ENCODE measurements at places on chromosomes 7 and 10.

- no peak for DNase-seq
Observed at GRCh38 chr7:50774319-50774718, 8.4 kb downstream of the GRB10 start.

DNA sequence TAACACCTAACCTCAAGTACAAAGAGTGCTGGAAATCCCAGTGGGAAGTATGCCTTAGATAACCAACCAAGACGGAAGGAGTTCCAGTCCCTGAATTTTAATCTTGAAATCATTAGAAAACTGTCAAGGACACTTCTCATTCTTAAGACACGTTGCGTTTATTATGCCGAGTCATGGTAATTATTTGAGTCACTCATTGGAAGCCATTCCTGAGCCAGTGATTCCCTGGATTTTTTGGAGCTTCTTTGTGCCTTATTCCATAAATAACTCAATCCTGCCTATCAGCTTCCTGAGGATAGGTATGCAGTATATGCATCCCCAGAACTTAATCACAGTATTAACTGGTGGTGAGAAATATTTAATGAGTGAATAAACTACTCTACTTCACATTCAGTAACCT lies 77.4 kb downstream of the PPP1R17 start:
- no peak for DNase-seq

DNA sequence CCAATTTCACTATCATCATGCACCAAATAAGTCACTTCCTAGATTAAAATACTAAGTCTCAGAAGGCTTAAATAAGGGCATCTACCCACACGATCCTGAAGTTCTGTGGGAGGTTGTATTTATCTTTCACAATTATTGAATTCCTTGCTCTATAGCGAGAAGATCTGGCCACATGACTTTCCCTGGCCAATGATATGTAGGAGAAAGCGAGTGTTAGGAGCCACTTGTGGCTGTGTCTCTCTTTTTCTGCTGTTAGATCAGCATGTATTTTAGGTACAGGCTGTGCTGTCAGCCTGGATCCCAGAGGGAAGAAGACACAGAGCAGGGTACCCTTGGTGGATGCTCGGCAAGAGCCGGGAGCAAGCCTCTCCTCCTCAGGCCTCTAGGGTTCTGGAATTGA lies 131.3 kb upstream of the DPP6 start:
- no peak for DNase-seq

- DNase-seq = no peak
Observed at GRCh38 chr7:129210256-129210988, 14.4 kb upstream of the AHCYL2 start.

- no peak for DNase-seq
Observed at GRCh38 chr7:27900006-27900405, 160.0 kb downstream of the TAX1BP1 start.

DNA sequence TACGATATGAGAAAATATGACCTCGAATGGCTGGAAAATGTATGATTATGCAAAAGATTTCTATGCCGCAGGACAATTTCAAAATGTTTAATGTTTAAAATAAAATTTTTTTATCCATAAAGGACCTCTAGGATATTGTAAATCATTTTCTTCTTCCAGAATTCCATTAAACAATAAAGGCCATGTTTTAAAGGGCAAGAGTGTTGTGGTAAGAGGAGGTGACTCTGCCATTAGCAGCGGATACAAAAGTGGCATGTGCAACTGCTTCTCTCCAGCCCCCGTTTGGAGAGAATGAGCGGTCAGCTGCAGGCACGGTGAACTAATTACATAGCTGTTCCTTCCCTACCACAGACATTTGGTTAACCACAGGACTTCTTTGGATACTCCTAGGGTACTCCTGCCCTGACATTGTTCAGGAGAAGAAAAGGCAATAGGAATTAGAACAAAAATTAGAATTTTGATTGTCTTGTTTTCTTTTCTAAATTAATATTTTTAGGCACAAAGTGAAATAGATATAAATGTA lies 63.8 kb downstream of the HBP1 start:
- DNase-seq = peak; percentile 9

GRCh38 chr10:49457686-49458085 lies 61.8 kb upstream of the DRGX start:
- DNase-seq = no peak

GRCh38 chr10:91566115-91566514 lies 66.8 kb downstream of the PPP1R3C start:
- no peak for DNase-seq
